Stimulated activated CD4-positive, alpha-beta T cell treated with anti-CD3 and anti-CD28 coated beads, Interleukin-15, amount 100 ng/mL, for 1 hour (primary cell): ENCODE measurements at places on chromosomes 7 and 10.

GRCh38 chr10:43759216-43759615 is 110.5 kb upstream of the ZNF32 start:
- no peak for DNase-seq

DNA sequence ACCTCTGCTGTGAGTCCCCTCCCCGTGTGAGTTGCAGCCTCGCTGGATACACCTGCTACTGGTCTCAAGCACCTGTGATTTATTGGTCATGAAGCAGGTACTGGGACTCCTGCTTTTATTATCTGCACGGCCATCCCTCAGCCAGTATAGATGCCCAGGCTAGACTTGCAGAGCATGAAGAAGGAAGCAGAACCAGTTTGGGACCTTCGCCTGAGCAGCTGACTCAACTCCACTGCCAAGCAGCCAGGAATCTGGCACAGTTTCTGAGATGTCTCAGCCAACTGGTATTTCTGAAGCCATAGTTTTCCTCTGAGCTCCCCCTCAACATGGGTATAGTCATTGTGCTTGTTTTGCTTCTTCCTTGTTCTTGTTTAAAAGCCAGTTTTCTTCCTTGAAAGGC is 28.0 kb upstream of the SLC39A12 start:
- no peak for DNase-seq

DNA sequence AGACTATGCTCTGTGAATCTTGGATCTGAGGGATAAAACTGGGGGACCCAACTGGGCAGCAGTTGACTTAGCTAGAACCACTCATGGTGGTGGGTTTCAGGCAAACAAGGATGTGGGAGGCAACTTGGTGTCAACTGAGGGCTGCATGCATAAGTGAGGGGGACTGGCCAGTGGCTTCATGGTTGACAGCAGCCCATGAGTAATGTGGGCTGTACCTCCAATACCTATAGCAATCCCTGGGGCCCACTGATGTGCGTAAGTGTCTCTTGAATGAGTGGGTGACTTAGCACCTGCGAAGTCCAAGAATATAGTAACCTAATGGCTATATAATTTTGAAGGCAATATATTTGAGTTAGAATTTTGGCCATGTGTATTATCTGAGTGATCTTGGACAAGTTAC is 13.7 kb upstream of the MAP3K8 start:
- DNase-seq: no peak

GRCh38 chr10:101123085-101123814 is 7.8 kb upstream of the TLX1 start:
- no peak for DNase-seq

GRCh38 chr7:20013536-20013935 is 203.6 kb downstream of the MACC1 start:
- DNase-seq: no peak

DNA sequence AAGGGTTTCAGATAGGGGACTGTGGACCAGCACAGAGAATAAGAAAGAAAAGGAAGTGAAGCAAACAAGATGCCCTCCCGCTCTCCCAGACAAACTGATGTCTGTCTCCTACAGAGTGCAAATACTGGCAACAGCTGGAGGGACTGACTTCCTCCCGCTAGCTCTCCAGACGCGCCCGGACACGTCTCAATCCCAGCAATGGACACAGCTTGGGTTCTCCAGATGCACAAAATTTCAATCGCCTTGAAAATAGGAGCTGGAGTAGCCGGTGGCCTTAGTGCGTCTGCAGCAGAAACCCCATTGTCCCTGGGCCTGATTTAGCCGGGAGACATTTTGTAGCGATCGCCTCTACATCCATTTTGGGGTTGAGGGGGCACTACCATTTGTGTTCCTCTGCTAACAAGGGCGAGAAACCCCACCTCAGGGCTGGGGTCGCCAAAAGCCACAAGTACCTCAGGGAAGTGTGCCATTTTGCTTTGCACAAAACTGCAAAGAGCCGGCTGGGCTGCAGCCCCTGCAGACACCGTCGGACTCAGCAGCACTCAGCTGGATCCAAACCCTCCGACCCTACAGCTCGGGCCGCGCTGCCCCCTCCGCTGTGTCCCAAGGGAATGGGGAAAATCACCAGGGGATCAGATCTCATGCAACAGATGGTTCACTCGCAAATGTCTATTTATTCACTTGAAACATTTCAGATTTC is 5.9 kb downstream of the CPA2 start:
- DNase-seq: no peak

- no peak for DNase-seq
These were observed 21.7 kb downstream of the RAB18 start for GRCh38 chr10:27525819-27526218.

DNA sequence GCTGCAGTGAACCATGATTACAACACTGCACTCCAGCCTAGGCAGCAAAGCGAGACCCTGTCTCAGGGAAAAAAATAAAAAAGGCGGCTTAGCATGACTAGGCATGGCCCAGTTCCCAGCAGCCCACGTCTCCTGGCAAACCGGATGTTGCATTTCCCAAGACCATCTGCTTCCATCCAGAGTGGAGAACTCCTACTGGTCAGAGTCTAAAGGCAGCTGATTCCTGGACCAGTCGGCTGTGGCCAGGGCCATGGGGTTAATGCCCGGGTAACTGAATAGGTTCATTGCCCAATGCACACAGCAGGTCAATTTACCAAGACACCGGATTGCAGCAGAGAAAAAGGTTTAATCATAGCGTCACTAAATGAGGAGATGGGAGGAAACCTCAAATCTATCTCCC is 133.1 kb downstream of the MYL10 start:
- DNase-seq: no peak

- peak; percentile 47 for DNase-seq
These were observed 98.0 kb upstream of the ANLN start for GRCh38 chr7:36291387-36292316.

- DNase-seq: no peak
These were observed 282.1 kb downstream of the CCDC3 start for GRCh38 chr10:12719365-12719764.

DNA sequence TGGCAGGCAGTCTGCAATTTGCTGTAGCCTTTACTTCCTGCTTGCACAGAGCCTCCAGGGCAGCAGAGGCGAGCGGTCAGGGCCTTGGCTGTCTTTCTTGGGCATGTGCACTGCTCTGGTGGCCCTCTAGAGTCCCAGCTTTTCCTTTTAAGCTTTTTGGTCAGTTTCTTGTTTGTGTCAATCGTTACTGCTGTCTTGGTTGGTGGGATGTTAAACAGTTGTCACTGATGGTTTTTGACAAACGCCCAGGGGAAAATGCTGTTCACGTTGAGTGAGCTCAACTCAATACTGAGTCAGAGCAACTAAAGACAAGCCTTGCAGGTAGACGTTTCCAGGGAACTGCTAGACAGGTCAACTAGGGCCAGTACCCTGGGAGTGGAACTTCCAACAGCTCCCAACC is 14.0 kb downstream of the PRKRIP1 start:
- no peak for DNase-seq

DNA sequence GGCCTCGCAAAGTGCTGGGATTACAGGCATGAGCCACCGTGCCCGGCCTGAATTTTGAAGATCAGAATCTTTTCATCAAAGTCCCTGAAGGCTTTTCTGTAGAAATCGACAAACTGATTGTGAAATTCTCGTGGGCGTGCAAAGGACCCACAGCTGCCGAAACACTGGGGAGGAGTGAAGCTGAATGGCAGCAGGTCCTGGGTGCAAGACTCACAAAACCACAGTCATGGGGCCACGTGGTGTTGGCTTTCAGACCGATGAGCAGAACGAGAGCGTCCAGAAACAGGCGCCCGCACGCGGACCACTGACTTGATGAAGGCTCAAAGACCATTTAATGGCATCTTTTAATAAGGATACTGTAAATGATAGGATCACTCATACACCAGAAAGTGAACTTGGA is 24.7 kb upstream of the PRKAR1B start:
- no peak for DNase-seq

GRCh38 chr10:61869774-61870525 is 31.5 kb upstream of the ARID5B start:
- no peak for DNase-seq

DNA sequence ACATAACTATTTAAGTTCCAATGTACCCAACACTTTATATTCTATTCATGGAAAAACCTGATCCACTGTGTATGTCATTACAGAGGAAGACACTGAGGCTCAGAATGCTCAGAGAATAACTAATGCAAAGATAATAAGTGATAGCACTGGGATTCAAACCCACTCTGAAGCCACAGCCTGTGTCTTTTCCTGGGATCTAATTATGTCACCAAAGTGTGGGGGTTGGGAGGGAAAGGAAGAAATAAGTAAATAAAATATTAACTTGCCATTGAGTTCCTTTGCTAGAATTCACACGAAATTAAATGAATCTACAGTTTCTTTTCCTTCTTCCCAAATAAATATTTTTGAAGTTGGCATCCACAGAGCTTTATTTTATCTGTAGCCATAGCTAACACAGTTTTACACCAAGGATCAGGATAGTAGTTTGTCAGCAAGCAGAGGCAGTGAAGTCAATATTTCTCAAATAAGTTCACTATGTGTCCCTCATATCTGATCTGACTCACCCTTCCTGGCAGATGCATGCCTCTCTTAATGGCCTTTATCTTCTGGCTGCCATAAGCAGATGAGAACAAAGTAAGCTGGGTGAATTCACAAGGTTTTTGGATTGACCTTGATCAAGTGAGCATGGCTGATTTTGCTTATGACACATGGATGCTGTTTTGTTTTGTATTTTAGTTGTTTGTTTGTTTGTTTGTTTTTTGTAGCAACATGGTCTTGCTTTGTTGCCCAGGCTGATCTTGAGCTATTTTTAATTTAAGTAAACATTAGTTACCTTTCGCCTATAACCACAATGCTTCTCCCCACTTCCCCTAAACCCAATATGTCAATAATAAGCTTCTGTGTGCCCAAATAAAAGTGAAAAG is 6.3 kb downstream of the RAPGEF5 start:
- no peak for DNase-seq

DNA sequence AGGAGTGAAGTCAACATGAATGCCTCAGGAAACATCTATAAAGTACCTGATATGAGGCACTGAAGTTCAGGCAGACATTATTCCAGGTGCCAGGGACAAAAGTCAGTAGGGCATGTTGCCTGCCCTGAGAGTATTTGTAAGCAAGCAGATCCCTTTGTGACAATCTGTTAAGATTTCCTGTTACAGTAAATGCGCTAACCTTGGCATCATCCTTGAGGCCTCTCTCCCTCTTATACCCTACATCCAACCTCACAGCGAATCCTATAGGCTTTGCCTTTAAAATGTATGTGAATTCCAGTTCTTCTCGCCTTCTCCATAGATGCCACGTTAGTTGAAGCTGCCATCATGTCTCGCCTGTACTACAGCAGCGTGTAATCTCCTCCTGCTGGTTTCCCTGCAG is 165.3 kb downstream of the DNAH11 start:
- no peak for DNase-seq

GRCh38 chr7:69419934-69420333 is 178.3 kb upstream of the AUTS2 start:
- DNase-seq: no peak

DNA sequence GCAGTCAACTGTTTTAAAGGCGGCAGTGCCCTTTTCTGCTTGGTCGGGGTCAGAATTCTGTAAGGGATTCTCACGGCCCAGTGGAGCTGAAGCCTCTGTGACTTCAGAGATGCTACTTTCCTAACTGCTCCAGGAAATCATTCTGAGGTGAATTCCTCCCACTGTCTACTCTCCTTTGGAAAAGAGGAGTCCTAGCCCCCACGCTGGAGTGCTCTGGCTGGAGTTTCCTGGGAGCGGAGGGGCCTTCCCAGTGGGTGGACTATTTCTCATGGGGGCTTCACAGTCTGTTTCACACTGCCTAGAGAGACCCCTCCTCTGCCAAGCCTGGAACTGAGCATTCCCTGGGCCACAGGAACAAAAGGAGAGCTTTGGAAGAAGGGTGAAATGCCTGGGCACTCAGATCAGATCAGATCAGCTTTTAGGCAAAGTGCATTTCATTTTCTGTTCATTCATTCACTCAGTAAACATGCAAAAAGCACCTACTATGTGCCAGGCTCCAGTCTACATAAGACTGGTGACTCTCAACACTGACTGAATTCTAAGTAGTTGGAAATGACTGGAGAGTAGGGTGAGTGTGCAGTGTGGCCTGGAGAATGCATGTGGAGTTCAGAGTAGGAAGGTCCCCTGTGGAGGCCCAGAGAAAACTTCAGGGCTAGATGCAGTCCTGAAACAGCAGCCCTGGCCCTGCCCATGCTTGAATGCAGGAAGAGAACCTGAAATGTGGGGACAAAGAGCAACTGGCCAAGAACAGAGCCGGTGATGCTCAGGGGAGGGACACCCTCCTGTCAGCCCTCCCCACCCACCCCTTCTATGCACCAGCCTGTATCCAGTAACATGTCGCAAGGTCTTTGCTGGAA is 12.2 kb downstream of the ZNF488 start:
- no peak for DNase-seq

GRCh38 chr7:41889040-41889439 is 186.2 kb upstream of the INHBA start:
- DNase-seq: no peak

DNA sequence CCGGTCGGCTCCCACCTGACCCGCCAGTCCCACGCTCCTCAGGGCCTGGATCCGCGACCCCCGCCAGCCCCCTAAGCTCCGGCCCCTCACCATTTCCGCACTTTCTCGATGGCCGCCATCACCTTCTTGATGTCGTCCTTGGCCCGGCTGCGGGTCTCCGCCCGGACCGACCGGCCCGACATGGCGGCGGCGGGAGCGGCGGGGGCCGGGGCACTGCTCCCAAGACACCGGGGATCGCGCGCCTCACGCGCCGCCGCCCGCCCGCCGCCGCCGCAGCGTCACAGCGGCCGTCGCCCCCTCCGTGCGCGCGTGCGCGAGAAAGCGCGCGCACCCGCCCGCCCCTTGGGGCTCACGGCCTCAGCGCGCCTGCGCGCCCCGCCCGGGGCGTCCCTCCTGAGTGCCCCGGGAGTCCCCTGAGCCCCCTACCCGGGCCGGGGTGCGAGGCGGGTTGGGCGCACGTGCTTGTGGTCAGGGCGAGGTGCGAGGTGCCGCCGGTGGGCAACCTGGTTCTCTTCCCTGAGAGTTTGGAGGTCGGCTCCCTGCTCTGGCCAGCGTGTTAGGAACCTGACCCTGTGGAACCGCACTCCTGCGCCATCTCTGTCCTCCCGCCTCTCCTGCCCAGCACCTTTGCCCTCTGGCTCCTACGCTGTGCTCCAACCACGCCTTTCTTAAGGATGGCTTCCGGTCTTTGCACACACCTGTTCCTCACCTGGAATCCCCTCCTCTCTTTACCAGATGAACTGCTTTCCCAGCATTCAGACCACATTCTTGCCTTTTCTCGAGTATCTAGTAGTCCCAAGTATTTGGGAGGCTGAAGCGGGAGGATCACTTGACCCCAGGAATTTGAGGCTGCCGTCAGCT is at the start of gene BCL7B:
TSS of gene BCL7B (minus strand) at position 294 of the 861 bp plus-strand sequence. CDS start at position 182, 112 bp downstream.
- peak; percentile 65 for DNase-seq

GRCh38 chr10:4194231-4194630 is 409.2 kb upstream of the KLF6 start:
- DNase-seq: no peak

DNA sequence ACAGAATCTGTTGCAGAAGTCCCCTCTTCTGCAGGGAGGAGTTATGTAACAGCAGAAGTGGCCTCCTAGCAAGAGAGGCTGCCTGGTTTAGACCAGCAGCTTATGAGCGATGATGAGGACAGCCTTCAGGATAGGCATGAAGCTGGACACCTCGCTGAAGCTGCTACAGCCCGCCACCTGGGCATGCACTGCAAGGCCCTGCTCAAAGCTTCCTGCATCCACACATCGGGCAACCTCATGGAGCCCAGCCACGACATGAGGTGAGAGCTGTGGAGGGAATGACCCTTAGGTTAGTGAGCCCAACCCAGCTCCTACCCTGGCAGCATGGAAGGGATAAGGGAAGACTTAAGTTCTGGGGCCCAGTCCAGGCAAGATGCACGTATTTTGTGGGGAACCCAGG is 24.7 kb downstream of the WNT8B start:
- DNase-seq: no peak

GRCh38 chr10:25059990-25060389 is 43.6 kb downstream of the THNSL1 start:
- no peak for DNase-seq
